Amniotic stem cell (primary cell): ENCODE measurements at places on chromosomes 4 and X.

- no peak for DNase-seq
Measured at GRCh38 chrX:11628399-11628798, 37.3 kb downstream of the ARHGAP6 start.

DNA sequence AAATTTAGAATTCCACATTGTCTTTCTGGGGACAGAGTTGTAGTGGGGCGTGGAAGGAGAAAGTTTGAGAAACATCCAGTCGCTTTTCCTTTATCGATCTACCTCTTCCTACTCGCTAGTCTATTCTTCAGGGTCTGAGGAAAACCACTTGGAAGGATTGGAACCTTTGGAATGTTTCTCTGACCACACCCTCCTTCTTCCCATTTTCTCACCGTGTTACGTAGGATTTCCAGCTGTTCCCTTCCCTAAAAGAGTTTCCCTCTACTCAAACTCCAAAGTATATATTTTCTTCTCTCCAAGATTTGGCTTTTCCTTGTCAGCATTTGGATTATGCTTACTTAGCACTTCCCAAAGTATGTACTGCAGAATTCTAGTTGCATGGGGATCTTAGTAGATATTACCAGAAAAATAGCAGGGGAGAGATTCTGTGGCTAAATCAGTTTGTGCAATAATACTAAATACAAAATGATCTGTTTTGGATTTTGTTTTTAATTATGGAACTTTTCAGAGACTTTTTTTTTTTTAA, 4.9 kb downstream of the ENPEP start:
- DNase-seq: no peak

GRCh38 chr4:165048170-165048569, 5.5 kb upstream of the TRIM75 start:
- DNase-seq: no peak

DNA sequence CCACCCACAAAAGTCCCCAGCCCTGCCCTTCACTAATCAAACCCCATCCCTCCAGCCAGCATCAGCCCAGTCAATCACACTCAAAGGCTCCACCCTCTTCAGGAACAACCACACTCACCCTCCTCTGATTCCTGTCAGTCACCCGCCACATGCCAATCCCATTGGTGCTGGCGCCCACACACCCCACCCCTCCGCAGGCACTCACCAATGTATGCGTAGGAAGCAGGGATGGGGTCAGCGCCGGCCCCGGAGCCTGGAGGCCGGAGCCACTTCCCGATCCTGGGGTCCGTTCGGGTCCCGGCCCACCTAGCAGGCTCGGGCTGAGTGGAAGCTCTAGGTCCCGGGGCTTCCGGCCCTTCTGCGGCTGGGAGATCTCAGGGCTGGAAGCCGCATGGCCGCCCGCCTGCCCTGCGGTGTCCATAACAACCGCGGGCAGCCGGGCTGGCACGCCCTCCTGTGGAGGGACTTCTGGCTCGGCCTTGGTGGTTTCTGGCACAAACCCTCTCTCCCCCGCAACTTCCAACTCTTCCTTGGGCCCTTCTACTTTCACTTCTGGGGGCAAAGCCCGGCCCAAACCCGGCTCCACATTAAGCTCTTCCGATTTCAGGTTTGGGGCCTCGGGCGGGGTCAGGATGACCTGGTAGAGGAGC, 7.9 kb upstream of the CFP start:
- DNase-seq: no peak

DNA sequence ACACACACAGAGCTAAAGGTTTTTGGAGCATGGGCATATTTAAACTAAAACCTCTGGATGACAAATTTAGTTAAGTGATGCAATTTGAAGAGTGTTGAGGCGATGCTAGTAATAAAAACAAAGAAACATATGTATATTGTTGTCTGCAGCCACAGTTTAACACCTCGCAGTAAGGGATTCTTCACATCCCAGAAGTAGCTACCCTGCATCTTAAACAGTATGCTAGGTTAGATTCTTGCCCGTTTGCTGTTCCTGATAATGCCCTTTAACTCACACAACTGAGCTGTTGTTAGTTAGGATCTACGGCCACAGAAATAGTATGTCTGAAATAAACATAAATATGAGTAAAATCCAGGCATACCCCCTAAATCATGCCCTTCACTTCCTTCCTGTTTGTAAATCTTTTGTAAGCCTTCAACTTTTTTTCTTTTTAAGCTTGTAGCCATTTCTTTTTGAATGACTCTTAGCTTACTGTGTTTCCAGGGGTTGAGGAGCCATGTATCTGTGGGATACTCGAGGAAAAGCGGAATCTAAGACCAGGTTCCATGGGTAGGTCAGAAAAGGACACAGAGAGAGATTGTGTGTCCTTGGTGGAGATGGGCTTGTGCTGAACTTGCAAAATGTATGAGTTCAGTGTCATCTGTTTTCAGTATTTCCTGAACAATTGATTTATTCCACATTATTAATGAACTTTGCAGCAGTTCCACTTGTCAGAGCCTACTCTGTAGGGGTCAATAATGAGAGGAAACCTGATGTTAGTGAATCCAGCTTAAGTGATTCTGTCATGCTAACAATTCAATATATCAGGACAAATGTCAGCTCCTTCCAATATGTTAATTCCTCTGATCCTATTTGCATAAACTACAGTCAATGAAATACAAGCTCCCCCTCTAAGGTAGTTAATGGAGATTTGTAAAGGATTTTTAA, 349.6 kb downstream of the GPAT3 start:
- no peak for DNase-seq

- DNase-seq: no peak
Measured at GRCh38 chr4:163072222-163072621, 94.5 kb downstream of the NAF1 start.
